ENCODE measurements at places on chromosomes 3 and 15. TPM values are rescaled to one million over a fixed set of nuclear protein-coding genes. Genes with fewer than 3 reads are reported as not detected.

DNA sequence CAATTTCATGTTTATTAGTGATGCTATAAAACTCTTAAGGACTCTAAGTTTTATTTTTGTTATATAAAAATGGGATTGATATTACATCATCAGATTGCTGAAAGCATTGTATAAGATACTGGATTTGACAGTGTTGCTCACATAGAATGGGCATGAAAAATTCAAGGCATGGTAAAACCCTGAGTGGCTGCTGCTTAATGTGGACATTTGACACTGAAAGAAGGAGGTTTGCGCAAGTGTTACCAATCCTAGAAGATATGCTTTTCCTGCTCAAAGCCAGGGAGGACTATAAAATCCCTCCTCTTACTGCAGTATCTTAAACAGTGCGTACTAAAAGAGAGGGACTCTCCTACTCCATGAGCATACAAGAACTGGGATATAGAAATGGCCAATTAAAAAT lies 65.8 kb upstream of the PTX3 start:
- no peak for DNase-seq

GRCh38 chr15:81106560-81106959 lies 27.5 kb upstream of the CFAP161 start:
- DNase-seq: no peak

- peak; percentile 87 for DNase-seq
Observed at GRCh38 chr15:66789029-66790025, 87.3 kb downstream of the SMAD6 start.

The ZNF35 gene
- 11.7 TPM for total RNA-seq

DNA sequence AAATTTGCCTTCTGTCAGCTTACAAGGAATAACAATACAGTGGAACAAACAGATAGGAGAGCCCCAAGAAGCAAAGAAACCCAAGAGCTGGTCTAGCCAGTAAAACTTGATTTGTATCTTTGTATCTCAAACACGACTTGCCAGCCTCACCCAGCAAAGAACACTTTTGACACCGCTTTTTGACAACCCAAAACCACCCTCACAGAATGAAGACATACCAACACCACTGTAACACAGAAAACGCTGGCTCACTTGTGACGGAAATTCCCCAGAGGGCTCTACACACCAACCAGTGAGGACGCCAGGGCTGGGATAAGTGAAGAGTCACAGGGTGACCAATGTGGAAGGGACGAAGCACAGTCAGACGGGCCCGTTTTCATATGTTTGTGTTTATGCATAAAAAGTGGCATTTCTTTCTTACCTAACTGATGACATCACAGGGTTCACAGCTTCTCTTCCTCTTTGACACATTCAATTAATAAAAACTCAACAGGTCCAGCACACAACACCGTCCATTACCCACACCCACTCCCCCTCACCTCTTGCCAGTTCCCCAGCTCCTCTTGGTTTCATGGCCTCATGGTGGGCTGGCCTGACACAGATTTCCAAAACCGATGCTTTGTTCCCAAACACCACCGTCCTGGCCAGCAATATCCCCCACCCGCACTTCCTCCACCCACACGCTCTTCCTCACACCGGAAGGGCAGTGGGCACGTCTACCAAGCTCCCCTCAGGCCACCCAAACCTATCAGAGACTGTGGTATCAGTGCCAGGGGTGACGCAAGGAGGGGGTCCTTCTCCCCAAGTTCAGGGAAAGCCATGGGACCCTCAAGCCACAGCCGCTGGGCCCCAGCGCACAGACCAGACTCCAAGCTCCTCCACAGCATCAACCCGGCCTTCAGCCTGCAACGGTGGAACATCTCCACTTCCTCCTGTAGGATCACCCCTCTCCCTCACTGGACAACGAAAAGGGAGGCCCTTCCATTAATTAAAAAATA lies 94.2 kb downstream of the ADAMTS17 start:
- peak; percentile 51 for DNase-seq

DNA sequence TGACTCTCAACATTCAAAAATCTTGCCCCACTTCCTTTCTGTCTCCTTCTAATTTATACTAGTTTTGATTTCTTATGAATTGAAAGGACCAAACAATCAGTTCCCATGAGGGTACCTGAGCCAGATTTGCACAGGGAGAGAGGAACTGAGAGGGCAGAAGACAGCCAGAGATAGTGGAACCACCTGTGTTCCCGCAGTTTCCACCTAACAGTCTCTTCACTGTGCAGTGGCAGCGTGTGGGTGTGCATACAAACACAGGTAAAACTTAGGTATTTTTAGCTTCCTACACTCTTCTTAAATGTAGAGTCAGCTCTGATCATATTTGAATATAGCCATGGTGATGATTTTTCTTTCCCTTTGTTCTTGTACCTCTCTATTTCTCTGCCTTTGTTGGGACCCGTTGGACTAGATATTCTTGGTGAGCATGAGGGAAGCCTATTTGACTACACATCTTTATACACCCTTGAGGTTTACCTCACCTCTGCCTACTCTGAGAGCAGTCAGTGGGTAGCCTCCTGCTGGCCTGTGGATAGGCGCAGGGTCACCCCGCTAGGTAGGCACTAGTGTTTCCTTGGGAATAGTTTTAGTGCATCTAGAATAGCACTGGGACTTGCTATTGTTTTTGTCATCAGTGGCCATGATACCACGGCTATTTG lies 58.8 kb downstream of the MAP3K13 start:
- DNase-seq: no peak
